Kidney (tissue), 22 donors: ENCODE measurements at places on chromosomes 4 and X. TPM values are rescaled to one million over a fixed set of nuclear protein-coding genes. Genes with fewer than 3 reads are reported as not detected.

- no peak for DNase-seq
- no peaks in the 10 kb centered on the region for H3K4me1 ChIP-seq
- no peaks in the 10 kb centered on the region for H3K36me3 ChIP-seq
- no peak overlapping the region for H3K27ac ChIP-seq
- no peaks in the 10 kb centered on the region for H3K27me3 ChIP-seq
Measured at GRCh38 chr4:165609653-165610052, 230.8 kb downstream of the CPE start.

GRCh38 chr4:74840936-74841509, 46.7 kb upstream of the BTC start:
- no peaks in the 10 kb centered on the region for H3K36me3 ChIP-seq
- H3K4me1 ChIP-seq = no peaks in the 10 kb centered on the region
- H3K27ac ChIP-seq = no peak overlapping the region

DNA sequence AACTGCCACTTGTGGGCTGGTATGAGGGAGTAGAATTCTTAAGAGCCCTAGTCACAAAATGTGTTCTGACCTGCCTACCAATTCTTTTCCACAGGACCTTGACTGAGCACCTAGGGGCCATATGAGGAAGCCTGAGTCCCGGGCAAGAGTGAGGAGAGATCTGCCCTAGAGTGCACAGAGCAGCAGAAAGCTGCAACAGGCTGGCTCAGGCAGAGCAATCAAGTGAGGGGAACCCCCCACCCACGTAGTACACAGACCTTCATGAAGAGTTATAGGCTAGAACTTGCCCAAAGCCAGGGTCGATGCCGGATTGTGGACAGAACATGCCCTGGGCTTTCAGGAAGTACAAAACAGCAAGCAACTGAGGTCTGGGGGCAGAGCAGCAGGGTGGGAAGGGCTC, 117.0 kb downstream of the SPOCK3 start:
- H3K27ac ChIP-seq = no peak overlapping the region
- H3K36me3 ChIP-seq = no peaks in the 10 kb centered on the region
- DNase-seq = no peak
- H3K4me3 ChIP-seq = no peak overlapping the region
- H3K27me3 ChIP-seq = no peaks in the 10 kb centered on the region

FAM3A gene
- total RNA-seq = 39.5 TPM

DNA sequence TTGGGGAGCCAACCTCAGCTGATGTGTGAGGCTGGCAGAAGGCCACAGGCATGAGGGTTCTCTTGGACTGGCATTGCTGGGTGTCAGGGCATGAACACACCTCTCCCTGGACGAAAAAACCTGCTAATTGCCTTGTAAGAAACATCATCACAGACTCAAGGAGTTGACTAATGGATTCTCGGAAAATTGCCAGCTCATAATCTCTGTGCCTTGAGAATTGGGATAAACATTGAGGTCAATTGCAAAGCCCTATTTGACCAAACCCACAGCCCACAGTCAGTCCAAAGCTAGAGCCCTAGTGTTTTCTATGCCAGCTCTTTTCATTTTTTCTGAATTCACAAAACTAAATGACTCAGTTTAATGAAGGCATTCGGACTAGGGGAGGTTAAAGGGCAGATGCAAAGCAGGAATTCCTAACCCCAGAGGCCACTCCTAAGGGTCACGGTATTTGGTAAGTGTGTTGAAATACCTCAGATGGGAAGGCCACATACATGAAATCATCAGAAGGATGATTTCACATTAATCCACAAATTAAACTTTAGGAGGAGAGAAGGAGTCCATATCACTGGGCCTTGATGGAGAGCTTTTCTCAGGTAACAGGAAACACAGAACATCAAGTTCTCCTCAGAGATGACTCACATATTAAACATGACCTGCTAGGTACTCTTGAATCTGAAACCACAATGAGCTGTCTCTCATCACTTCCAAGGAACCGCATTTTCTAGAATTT, 39.0 kb upstream of the RASL11B start:
- H3K27me3 ChIP-seq = no peaks in the 10 kb centered on the region
- H3K36me3 ChIP-seq = no peaks in the 10 kb centered on the region
- no peak for DNase-seq

MFAP3L gene
- 35.1 TPM for total RNA-seq

- H3K27me3 ChIP-seq = no peaks in the 10 kb centered on the region
- H3K27ac ChIP-seq = peak overlapping the region; percentile 62
- DNase-seq = peak; percentile 83
- peak overlapping the region; percentile 46 for H3K4me3 ChIP-seq
- no peaks in the 10 kb centered on the region for H3K4me1 ChIP-seq
Measured at GRCh38 chr4:2260344-2261109, 1.4 kb downstream of the MXD4 start.

TMEM35A gene
- 1.1 TPM for total RNA-seq
